ENCODE measurements at places on chromosomes 1 and 21.

- DNase-seq, result no peak
These were observed 1.4 kb downstream of the STXBP3 start for GRCh38 chr1:108747898-108748297.

DNA sequence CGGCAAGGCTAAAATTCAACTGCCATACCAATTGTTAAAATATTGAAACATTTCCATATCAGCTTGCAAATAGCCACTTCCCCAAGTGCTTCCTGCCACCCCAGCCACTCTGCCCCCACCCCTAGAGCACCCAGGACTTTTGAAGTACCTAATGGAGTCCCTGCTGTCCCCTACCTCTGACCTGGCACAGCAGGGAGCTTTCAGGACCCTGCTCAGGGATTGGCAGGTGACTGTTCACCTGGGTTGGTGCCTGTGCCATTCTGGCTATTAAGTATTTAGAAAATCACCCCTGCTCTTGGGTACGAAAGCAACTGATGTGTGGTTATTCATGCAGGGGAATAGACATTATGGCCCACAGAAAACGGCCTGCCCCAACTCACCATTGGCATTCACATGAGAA, 9.1 kb upstream of the HPCAL4 start:
- DNase-seq, result no peak

GRCh38 chr1:248890549-248891498, 15.2 kb upstream of the PGBD2 start:
- no peak for DNase-seq

GRCh38 chr1:241627453-241628259, 12.5 kb downstream of the CHML start:
- peak; percentile 26 for DNase-seq

DNA sequence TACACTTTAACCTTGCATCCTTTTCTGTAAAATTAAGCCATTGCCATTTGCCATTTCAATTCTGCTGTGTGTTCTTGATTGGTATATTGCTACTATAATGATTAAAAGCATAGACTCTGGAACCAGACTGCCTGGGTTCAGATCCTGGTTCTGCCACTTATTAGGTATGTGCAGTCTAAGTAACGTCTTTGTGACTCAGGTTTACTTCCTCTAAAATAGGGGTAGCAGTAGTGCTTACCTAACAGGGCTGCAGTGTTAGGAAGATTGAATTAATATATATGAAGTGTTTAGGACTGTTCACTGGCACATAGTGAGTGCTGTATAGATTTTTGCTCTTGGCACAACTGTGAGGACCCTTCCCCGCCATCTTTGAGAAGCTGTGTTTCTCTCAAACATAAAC, 4.4 kb downstream of the CDC42 start:
- DNase-seq, result no peak

DNA sequence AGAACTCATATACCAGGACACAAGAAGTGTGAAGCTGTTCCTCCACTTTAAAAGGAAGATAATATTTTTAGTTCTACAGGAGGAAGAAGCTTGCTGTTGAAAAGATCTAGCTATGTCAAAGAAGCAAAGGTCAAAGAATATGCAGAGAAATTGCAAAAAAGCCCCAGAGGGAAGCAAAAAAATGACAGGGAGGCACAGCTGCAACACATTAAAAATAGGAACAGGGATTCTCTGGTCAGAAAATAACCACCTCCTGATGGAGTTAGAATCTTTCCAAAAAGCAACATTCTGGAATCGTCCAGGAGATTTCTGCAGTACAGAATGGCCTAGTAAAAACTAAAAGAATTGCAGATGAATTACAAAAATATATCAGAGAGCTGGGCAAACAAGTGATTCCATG, 238.9 kb upstream of the PRMT6 start:
- no peak for DNase-seq

- no peak for DNase-seq
These were observed 123.9 kb upstream of the KRTAP19-8 start for GRCh38 chr21:31162079-31162699.

All from activated naive CD4-positive, alpha-beta T cell treated with anti-CD3 and anti-CD28 coated beads, Interleukin-2, amount 50 U/mL, for 16 hours (primary cell).